Amniotic stem cell (primary cell): ENCODE measurements at places on chromosomes 3 and 15.

- DNase-seq, result no peak
Observed at GRCh38 chr3:151538456-151539393, 77.9 kb upstream of the IGSF10 start.

- no peak for DNase-seq
Observed at GRCh38 chr15:33163816-33164215, 30.7 kb downstream of the FMN1 start.

GRCh38 chr15:61116825-61117224, 112.3 kb downstream of the RORA start:
- DNase-seq, result no peak

DNA sequence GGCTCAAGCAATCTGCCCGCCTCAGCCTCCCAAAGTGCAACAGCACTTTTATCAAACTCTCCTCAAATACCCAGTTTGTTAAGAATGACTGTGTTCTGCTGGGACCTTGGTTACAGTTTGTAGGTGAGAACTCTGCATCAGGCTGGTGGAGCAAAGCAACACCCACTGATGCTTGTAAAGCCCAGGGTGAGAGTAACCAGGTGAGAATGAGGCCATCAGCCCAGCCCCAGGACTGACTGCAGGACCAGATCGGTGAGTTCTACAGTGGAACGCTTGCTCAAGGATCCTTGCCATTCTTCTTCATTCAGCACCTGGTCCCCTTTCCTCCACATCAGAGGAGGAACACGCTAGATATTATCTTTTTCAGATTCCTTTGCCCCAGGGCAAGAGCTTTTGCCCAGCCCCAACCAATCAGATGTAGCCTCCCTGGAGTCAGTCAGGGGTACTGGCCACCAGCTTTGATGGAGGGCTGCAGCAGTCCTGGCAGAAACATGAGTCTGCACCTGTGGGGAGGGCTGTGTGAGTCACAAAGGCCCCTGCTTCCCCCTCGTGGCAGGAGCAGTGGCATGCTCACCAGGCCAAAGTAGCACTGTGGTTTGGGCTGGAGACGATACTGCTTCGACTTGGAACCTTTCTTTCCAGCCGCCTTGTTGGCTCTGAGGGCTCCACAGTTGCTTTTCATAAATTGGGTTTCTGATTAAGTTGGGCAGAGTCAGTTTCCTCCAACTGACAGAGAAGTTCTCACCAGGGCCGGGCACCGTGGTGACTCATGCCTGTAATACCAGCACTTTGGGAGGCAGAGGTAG, 3.5 kb upstream of the SHISA5 start:
- DNase-seq, result no peak

DNA sequence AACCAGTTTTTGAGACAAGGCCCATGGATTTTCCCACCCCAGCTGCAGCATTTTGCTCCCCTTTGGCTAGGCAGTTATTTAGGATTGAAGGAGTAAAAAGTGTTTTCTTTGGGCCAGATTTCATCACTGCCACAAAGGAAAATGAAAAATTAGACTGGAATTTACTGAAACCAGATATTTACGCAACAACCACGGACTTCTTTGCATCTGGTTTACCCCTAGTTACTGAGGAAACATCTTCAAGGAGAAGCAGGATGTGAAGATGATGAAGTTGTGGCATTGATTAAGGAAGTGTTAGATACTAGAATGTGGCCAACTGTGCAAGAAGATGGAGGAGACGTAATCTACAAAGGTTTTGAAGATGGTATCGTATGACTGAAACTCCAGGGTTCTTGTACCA, 165.2 kb upstream of the MYRIP start:
- DNase-seq, result no peak

DNA sequence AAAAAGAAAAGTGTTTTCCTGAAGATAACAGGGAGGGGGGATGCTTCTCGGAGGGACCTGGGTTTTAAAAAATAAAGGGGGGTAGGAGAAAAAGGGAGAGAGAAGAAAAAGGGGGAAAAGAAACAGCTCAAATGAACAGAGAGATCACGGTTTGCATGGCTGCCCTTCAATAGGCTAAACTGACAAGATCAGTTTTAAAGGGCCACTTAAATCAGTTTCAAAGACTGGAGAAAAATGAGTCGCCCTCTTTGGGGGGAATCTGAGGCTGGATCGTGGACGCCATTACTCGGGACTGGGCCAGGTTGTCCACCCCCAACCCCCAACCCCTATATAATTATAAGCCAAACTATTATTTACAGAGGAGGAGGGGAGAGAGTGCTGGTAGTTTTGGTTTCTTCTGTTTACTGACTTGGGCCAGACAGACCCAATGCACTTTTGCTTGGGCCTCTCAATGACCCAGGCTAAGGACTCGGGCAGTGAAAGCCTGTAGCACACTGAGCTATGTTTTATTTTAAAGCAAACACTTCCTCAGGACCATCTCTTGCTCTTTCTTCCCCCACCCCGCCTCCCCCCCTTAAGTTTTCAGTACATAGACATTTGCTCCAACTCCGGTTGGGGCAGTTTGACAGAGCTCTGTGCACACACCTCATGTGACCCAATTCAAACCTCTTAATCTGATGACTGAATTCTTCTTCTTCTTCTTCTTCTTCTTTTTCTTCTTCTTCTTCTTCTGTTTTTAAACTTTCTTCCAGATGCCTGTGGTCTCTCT, 6.3 kb downstream of the NR2F2 start:
- DNase-seq, result no peak

DNA sequence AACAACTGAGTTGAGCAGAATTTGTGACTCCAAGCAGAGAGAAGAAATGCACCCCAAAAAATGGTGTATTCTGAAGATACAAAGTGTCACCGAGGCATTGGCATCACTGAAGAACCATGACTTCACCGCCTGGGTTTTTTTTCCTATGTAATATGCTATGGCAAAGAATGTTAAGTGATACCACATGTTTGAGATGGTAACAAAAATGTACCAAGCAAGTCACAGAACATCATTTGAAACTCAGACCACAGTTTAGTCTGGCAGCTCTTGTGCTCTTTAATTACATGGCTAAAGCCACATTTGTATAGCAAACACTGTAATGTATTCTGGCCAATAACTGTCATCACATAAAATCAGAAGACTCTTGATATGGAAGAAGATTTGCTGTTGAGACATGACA, 323.5 kb downstream of the ULK4 start:
- DNase-seq, result no peak

GRCh38 chr3:170867143-170867937, 2.7 kb downstream of the RPL22L1 start:
- no peak for DNase-seq

- no peak for DNase-seq
Observed at GRCh38 chr15:81941479-81941878, 104.3 kb downstream of the MEX3B start.

DNA sequence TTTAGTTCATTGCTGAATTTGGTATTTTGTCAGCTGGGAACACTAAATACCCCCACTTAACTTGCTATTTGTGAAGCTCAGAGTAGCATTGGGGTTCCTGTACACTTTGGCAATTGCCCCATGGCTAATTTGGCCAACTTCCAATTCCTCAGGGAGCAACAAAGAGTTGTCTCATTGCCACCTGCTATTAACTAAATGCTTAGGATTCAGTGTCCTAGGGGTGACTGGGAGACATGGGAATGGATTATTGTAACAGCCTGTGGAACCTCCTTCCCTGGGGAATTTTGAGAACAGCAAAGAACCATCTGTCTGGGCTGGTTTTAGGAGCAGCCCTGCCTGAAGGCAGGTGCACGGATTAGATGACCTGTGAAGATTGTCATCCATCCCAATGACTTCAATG, 437.4 kb upstream of the TPRG1 start:
- no peak for DNase-seq

DNA sequence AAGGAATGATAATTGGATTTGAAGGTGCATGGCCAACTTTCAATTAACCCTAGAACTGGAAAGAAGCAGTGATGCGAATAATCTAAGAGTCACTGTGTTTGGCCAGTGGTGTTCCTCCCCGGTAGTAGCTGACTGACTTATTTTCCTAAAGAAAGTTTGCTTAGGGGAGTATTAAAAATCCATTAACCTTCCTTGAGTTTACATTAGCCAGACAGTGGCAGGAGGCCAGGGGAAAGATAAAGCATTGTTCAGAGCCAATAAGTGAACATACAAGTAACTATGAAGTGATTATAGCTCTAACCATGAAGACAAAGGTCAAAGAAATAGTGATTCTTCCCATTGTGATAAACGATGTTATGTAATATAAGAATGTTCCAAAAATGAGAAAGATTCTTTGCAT, 8.9 kb upstream of the TMEM202 start:
- DNase-seq, result no peak

DNA sequence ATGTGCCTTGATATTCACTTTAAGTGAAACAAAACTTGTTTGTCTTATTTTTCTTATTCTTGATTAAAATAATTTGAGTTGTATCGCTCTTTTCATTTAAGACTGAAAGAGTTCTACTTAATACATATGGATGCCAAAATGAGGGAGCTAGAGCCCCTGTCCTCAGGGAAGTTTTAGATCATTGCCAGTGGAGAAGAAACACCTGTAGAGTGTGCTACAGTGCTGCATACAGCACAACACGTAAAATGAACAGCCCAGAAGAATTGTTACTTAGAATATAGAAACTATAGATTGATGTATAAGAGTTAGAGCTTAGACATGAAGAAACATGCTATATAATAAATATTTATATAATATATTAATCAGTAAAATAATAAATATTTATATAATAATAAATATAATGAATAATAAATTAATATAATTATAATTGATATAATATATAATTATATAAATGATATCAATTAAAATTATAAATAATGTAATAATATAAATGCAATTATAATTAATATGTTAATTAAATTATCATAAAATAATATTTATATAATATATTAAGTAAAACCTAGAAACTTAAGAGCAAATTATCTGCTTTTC, 1234.7 kb downstream of the ROBO2 start:
- DNase-seq, result no peak

DNA sequence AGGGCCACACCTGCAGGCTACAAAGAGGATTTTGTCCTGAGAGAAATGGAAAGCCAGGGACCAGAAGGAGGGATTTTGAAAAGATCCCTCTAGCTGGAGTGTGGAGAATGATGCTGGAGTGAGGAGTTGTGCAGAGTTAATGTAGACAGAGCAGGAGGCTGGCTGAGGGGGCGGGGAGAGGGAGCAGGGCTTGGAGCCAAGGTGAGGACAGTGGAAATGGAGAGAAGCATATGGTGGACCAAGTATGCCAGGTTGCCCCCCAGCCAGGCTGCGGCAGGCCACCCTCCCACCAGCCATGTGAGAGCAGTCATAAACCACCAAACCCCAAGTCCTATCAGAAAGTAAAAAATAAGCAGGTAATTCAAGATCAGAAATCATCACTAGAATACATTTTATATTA, 14.7 kb downstream of the RARRES1 start:
- DNase-seq, result no peak

DNA sequence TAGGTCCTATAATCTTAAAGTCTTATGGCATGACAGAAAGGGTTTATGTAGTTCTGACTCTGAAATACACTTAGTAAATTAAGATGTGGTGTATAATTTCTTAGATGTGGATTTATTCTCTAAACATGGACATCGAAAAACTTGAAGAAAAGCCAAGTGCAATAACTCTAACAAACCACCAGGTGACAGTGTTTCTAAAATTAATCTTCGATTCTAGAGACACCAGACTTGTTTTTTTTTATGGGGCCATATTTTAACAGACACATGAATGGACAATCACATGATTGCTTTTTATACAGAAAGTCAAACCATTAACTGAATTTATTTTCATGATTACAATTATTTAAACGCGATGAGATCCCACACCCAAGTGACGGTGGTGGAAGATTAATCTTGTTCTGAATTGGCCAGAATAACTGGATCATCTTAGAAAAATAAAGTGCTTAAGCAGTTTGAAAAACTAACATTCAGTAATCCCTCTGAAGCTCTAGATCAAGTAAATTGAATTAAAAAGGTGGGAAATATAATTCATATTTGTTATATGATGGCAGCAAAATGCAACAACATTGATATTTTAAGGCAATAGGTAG, 305.1 kb downstream of the LSAMP start:
- DNase-seq, result peak; percentile 5

DNA sequence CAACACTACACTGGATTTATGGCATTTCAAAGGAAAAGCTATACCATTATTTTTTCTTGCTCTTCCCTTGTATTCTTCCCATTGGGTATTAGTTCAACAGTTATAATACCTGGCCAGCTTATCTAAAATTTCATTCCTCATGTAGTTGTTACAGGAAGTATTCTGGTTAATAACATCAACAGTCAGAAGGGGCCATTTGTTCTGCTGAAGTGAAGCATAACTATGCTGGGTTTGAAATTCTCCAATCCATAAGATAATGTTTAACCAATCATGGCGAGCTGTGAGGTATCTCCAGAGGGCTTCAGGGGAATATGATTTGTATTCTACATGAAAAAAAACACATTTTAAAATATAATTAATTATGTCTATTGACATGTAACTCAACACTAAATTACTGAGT, 43.4 kb downstream of the SPG11 start:
- no peak for DNase-seq

DNA sequence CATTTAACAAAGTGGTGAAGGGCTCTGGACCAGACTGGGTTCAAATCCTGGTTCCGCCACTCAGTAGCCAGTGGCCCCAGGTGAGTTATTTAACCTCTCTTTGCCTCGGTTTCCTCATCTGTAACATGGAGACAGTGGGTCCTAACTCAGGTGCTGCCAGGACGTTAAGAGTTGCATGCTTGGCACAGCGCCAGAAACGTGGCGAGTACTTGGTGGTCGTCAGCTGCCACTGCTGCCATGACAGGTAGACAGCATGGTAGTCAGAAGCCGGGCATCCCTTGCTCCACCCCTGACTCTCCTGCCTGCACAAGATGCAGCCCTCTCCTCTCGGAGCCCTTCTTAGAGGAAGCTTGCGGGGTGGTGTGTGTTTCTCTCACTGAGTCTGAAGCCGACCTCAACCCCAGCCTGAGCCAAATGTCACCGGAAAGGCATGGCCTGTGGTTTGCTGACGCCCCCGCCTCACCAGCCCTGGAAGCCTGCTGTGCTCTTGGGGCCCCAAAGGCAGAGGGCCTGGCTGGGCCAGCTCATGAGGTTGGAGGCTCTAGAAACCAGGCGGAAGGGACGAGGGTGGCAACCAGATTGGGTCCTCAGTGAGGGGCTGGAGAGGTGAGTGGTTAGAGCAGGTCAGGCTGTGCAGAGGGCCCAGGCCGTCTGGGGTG, 160.8 kb upstream of the TLE3 start:
- no peak for DNase-seq

- DNase-seq, result no peak
Observed at GRCh38 chr3:53005854-53006513, 39.9 kb downstream of the SFMBT1 start.

GRCh38 chr3:28791713-28792255, 443.2 kb upstream of the AZI2 start:
- DNase-seq, result no peak
